ENCODE measurements at places on chromosomes 5 and 9.

GRCh38 chr5:80739898-80740297 is 85.1 kb upstream of the DHFR start:
- no peak for DNase-seq

GRCh38 chr5:108001222-108001621 is 330.5 kb upstream of the EFNA5 start:
- DNase-seq = no peak

GRCh38 chr5:52134013-52134650 is 653.6 kb upstream of the ITGA1 start:
- no peak for DNase-seq

- DNase-seq = no peak
These were observed 94.3 kb downstream of the DCP2 start for GRCh38 chr5:113070901-113071300.

DNA sequence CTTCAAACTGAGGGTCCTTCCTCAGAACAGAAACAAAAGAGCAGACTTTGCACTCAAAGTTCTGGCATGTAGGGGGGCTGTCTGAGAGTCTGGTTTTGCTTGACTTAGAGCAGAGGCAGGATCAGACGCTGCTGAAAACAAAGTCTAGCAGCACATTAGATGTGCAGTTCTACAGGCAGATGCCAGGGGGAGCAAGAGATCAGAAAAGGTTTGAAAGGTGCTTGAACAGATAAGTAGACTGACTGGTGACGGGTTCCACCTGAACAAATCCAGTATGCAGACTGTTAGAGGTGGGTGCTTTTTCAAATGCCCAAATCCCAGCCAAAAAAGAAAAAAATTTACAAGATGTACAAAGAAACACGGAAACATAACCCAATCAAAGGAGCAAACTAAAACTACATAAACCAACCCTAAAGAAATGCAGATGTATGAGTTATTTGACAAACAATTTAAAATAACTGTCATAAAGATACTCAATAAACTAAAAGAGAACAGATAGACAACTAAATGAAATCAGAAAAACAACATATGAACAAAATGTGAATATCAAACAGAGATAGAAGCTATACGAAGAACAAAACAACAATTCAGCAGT is 194.7 kb upstream of the FREM1 start:
- DNase-seq = no peak

- DNase-seq = no peak
These were observed 28.0 kb upstream of the LRRC14B start for GRCh38 chr5:163338-163620.

- no peak for DNase-seq
These were observed 270.8 kb upstream of the DAPK1 start for GRCh38 chr9:87226896-87227295.

- no peak for DNase-seq
These were observed 11.0 kb downstream of the BSPRY start for GRCh38 chr9:113360242-113360842.

DNA sequence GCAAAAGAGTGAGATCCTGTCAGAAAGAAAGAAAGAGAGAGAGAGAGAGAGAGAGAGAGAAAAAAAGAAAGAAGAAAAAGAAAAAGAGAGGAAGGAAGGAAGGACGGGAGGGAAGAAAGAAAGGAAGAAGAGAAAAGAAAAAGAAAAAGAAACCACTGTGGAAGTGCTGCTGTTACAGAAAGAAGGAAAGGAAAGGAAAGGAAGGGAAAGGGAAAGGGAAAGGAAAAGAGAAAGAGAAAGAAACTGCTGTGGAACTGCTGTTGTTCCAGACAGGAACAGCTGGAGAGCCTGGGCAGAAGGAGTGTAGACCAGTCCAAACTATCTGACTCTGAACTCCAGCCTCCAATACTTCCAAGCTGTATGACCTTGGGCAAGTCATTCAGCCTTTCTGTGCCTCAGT is 220.7 kb upstream of the WWC1 start:
- DNase-seq = no peak

DNA sequence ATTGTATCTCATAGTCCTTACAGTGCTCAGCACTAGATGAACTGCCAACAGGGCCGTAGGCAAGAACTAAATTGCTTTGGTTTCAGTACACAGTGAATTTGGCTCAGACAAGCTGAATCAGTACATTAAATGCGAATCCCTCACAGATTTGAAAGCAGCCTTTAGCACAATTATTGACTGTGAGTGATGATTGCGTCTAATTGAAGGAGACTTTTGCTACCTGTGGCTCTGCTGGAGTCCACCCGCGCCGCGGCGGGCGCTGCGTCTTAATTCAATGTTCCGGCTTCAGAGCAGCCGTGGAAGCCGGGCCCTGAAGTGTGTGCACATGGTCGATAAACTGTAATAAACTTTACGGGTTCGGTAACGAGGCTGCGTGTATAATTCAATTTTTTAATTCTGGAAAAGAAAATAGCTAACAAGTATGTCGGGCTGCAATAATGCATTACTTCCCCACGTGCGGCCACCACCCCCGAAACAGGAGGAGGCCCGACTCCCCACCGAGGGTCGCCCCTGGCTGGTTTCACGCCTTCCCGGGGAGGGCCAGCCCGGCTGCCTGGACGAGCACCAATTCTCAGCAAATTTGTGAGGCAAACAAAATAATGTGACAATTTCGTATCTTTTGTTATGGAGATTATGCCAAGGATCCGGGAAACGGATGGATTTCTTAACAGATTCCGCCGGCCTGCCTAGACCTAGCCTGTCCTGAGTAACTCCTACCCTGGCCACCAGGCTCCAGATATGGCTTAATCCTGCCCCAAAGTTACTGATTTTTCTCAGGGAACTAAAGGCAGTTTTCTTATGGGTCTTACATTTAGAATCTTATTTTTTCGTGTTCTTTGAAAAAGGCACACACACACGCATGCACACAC is 269.4 kb upstream of the IRX1 start:
- no peak for DNase-seq

GRCh38 chr5:127275641-127276193 is 14.9 kb upstream of the MEGF10 start:
- no peak for DNase-seq

GRCh38 chr9:129235931-129236331 is 57.9 kb upstream of the IER5L start:
- no peak for DNase-seq

GRCh38 chr5:112940670-112941069 is 18.6 kb upstream of the REEP5 start:
- no peak for DNase-seq

DNA sequence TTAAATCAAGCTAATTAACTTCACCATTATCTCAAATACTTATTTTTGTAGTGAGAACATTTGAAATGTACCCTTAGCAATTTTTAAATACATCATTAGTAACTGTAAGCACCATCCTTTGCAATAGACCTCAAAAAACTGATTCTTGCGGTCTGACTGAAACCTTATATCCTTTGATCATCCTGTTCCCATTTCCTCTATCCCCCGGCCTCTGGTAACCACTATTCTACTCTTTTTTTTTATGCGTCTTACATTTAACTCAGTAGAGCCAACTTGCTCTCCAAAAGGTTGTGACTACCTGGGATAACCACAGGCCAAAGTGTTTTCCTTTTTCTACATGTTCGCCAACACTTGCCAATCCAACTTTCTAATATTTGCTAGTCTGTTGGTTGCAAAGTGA is 106.1 kb downstream of the IRX1 start:
- DNase-seq = no peak

- DNase-seq = no peak
These were observed 18.0 kb downstream of the TMEM38B start for GRCh38 chr9:105712297-105712696.

DNA sequence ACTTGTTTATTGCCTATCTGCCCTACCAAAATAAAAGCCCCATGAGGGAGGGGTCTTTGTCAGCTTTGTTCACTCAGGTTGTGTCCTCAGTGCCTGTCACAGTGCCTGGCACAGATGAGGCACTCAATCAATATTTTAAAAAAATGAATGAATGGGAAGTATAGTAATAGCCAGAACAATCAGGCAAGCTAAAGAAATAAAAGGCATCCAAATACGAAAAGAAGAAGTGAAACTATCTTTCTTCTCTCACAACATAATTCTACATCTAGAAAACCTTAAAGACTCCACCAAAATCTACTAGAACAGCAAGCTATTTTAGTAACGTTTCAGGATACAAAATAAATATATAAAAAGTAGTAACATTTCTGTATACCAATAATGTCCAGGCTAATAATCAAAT is 37.8 kb upstream of the C5orf63 start:
- no peak for DNase-seq

- peak; percentile 42 for DNase-seq
These were observed 747 bp downstream of the LRSAM1 start for GRCh38 chr9:127451858-127452656.

- no peak for DNase-seq
These were observed 122.2 kb downstream of the CEMIP2 start for GRCh38 chr9:71646131-71646530.

- DNase-seq = no peak
These were observed 37.6 kb upstream of the SLC27A6 start for GRCh38 chr5:128927644-128928043.

GRCh38 chr9:97904725-97905124 is 17.6 kb downstream of the TRMO start:
- no peak for DNase-seq

DNA sequence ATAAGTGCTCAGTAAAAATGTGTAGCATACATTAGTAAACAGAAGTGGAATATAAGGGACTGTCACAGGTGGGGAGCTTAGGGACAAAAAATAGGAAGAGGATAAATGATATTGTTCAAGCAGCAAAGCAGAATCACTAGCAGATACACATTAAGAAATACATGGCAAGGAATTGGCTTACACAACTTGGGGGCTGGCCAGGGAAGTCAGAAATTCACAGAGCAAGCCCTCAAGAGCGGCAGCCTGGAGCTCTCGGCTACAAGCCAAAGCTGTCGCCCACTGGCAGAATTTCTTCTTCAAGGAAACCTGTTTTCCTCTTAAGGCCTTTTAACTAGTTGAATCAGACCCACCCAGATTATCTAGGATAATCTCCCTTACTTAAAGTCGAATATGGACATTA is 73.0 kb upstream of the SMIM23 start:
- no peak for DNase-seq

GRCh38 chr9:81534138-81534875 is 155.0 kb downstream of the TLE1 start:
- no peak for DNase-seq

GRCh38 chr9:35909274-35909673 is at the start of gene SPAAR:
Gene SPAAR (plus strand): TSS chr9:35909490. CDS start chr9:35910464, 974 bp downstream.
- DNase-seq = no peak

- DNase-seq = no peak
These were observed 252.3 kb upstream of the HAPLN1 start for GRCh38 chr5:83972909-83973308.

DNA sequence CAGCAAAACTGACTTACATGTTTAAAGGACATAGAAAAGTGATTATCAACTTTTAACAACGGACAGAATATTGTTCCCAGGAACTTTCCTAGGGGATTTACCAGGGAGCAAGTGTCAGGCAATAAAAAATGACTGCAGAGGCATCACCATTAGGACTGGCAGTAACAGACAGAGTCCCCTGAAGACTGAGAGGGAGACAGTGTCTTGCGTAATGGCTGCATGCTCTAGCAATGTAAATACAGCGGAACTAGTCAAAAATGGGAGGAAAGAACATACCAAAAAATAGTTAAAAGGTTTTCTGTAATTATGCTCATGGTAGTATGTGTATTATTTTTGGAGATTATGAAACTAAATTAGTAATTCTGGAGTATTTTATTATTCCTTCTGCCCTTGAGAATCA is 181.8 kb downstream of the CRB2 start:
- no peak for DNase-seq

DNA sequence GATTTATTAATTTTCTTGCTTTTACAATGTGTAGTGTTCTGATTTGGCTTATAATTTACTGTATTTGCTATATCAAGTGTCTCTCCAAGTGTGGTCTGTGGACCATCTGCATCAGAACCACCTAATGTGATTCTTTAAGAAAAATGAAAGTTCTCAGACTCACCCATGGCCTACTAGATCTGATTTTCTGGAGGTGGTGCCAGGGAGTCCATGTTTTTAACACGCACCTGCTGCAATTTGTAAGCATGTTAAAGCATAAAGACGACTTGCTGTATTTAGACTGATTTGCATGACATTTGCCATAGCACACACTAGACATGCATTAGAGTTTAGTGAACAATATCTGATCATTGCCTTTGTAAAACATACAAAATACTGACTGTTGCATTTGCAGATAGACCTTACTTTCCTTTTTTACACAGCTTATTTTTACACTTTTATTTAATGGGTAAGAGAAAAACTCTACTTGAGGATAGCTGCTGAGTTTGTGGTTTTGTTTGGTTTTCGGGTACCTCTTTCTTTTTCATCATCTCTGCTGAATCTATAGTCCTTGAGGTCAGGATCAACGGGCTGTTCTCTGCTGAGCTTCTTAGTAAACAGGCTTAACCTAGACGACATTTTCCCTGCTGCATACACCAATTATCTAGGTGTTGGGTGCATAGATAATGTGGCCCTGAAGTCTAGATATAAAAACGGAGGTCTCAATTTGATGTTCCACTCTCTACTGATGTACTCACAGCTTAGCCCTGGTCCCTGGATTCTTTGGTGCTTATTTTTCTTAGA is 138.0 kb upstream of the ZNF366 start:
- DNase-seq = no peak

DNA sequence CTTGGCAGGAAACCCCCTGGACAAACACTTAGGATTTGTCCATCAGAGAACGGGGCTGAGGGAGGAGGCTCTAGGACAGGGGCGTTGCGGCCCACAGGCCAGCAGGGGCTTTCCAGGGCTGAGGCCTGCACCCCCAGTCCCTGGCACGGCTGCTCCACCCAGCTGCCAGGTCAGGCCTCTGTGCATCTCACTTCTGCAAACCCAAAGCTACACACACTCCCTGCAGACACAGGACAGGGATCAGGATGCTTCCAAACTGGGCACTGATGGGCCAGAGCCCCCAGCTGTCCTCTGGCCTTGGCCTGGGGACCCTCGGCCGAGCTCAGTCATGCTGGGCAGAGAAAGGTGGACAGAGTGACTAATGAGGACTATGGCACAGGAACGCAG is 106.2 kb upstream of the SARDH start:
- DNase-seq = no peak

DNA sequence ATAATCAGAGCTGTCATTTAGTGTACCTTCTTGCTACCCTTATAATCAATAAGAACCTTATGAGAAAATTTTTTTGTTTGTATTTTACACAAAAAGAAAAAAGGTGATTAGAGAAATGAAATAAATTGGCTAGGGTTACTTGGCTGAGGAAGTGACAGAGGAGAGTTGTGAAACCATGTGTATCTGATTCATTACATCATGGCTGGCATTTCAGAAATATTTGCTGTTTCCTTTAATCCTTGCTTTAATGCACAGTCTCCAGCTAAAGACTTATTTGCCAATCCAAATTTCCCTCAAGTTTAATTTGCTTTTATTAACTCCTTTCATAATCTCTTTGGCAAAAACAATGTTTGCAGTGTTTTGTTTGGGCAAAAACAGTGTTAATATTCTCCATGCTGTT is 543.1 kb downstream of the KIF4B start:
- no peak for DNase-seq

Measured in stimulated activated naive B cell treated with anti-CD40 and anti-IgM and Interleukin-4, amounts not matched to agents 10 μg/mL and 1 μg/mL and 100 μg/mL, for 72 hours (primary cell).